ENCODE measurements at places on chromosomes 6 and 20.

- no peak for DNase-seq
These were observed 14.5 kb upstream of the PSMG4 start for GRCh38 chr6:3244003-3244831.

- DNase-seq: no peak
These were observed 6.2 kb downstream of the RNF217 start for GRCh38 chr6:124968401-124968800.

- DNase-seq: no peak
These were observed 20.9 kb downstream of the MAP1LC3A start for GRCh38 chr20:34579191-34579978.

GRCh38 chr20:17650301-17651128 lies 31.5 kb downstream of the RRBP1 start:
- DNase-seq: no peak

DNA sequence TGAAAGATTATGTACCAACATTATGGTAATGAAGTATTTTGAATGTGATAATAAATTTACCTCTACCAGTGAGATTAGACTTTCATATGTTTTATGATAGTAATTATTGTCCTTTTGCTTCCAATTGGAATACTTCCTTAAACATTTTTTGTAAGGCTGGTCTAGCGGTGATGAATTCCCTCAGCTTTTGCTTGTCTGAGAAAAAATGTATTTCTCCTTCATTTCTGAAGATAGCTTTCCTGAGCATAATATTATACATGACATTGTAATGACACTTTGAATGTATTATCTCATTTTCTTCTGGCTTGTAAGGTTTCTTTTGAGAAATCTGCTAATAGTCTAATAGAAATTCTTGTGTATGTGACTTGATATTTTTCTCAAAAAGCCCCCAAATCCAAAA lies 18.6 kb upstream of the EDN1 start:
- no peak for DNase-seq

- DNase-seq: no peak
These were observed 39.3 kb upstream of the SMLR1 start for GRCh38 chr6:130787726-130788500.

- DNase-seq: no peak
These were observed 10.7 kb downstream of the SDC4 start for GRCh38 chr20:45337367-45338120.

DNA sequence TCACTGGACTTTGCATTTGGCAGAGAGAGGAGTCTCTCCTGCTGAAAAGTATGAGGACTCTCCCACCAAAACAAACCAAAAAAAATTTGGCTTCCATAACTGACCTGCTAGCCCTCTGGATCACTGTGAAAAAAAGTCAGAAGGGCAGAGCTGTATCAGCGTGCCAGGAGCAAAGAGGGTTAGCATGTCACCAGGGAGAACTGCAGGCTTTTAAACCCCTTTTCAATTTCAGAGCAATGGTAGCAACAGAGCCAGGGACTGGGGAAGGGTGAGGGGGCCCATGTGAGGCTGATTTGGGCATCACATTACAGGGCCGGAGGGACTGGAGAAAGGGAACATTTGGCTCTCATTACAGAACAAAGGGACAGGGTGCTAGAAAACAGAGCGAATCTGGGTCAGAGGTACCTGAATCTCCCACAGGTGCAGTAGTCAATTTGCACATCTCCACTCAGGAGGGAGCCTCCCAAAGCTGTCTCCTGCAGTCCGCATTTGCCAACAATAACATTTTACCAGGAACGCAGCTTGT lies 185.7 kb upstream of the EYA4 start:
- DNase-seq: no peak

GRCh38 chr6:29474996-29475395 lies 12.8 kb downstream of the MAS1L start:
- DNase-seq: no peak

GRCh38 chr20:63602321-63602720 lies 24.6 kb downstream of the GMEB2 start:
- no peak for DNase-seq

GRCh38 chr6:119539066-119539746 lies 189.6 kb upstream of the MAN1A1 start:
- no peak for DNase-seq
